Amniotic epithelial cell (primary cell): ENCODE measurements at places on chromosomes 12 and 14.
A peak's percentile ranks its signal among the peaks of the same experiment; 100 is the strongest.

- no peak for DNase-seq
These were observed 20.6 kb upstream of the CLEC2D start for GRCh38 chr12:9648701-9649531.

DNA sequence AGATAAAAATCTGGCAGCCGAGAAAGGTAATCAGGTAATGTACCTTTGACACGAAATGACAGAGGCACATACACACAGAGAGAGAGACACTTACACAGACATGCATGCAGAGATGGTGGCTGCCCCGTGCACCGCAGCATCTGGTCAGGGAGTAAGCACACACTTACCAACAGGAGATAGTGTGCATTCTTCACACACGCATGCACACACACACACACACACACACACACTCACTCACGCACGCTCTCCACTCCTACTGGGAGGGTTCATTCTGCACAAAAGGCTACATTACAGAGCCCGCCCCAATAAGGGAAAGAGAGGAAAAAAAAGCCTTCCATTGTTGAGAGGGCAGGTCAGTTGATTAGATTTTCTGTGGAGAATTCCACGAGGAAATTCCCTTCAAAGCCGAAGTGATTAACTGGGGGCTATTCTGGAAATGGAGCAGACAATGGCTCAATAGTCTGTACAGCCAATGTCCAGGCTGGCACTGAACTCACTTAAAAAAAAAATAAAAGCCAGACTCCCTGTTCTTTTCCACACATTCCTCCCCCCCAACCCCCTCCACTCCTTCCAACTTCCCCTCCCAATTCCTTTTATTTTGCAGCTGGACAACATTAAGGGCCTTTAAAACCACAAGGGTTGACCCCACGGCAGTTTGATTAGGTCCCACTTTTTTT lies 1.4 kb upstream of the SOX5 start:
- DNase-seq: peak; percentile 11

- peak; percentile 21 for DNase-seq
These were observed 1.1 kb downstream of the TPI1 start for GRCh38 chr12:6868211-6869048.

DNA sequence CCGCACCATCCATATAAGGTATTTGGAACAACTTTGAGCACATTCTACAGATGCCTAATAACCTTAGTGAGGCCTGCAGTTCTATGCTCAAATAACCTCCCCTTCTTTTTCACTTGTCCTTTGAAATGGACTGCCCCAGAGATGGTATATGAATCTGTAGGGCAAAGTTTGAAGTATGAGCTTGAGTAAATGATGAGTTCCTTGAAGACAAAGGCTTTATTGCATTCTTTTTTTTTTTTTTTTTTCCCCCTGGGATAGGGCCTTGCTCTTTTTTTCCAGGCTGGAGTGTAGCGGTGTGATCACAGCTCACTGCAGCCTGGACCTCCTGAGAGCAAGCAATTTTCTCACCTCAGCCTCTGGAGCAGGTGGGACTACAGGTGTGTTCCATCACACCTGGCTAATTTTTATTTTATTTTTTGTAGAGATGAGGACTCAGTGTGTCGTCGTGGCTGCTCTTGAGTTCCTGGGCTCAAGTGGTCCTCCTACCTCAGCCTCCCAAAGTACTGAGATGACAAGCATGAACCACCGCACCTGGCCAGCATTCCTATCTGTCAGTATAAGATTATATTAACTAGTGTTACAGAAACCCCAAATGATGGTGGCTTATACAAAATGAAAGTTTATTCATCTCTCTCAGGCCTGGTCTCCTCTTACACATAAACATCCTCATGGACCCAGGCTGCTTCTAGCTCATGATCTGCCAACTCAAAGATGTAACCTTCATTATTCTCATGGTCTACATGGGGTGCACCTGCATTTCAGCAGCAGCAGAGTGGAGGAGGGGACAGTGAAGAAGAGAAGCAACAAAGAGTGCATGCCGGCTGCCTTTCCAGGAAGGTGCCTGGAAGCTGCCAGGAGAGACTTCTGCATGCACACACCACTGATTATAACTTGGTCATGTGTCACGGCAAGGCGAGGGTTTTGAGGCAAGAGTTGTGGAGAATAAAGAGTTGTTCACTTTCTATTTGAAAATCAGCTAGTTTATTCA lies 101.4 kb downstream of the DUSP16 start:
- DNase-seq: no peak

- DNase-seq: peak; percentile 14
These were observed 627 bp downstream of the CPM start for GRCh38 chr12:68932128-68932960.

DNA sequence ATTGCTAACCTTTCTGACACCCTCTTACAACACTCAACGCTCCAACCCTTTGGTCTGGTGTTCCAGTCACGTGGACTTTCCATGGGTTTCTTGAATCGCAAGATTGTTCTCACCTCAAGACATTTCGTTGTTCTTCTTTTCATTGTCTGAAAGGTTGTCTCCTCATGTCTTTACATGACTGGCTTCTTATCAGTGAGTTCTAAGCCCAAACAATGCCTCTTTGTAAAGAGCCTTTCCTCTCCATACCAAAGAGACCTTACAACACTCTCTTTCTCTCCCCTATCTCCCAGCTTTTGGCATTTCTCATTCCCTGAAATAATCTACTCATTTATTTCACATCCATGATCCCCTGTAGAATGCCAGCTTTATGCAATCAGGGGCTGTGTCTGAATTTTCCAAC lies 1144.8 kb downstream of the AACS start:
- no peak for DNase-seq

GRCh38 chr14:22380571-22381407 lies 208.2 kb downstream of the DAD1 start:
- DNase-seq: no peak

DNA sequence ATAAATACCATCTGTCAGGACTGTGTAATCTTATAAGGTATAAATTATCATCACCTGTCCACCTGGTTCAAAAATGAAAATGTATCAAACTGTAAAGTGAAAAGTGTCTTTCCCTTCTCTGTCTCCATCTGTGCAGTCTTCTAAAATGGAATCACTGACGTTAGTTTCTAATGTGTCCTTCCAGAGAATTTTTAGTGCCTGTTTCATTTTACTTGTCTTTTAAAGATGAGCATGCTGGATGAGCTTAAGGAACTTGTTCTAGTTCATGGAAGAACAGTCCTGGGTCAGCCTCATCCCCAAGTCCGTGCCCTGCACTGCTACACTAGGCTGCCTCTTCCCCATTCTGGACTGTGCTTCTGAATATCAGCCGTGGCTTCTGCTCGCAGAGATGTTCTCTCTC lies 5.4 kb upstream of the NT5DC3 start:
- DNase-seq: no peak

GRCh38 chr12:52122540-52122871 lies 43.0 kb downstream of the SMIM41 start:
- DNase-seq: no peak

GRCh38 chr12:115708801-115709200 lies 568.7 kb downstream of the MED13L start:
- DNase-seq: no peak

- DNase-seq: no peak
These were observed 25.1 kb upstream of the ANO2 start for GRCh38 chr12:5969974-5970690.

- peak; percentile 13 for DNase-seq
These were observed 29.8 kb upstream of the RAP1B start for GRCh38 chr12:68580911-68581310.

GRCh38 chr12:56616925-56617324 lies 13.2 kb downstream of the BAZ2A start:
- DNase-seq: no peak

GRCh38 chr12:14959126-14959440 lies 2.3 kb downstream of the ARHGDIB start:
- DNase-seq: no peak

DNA sequence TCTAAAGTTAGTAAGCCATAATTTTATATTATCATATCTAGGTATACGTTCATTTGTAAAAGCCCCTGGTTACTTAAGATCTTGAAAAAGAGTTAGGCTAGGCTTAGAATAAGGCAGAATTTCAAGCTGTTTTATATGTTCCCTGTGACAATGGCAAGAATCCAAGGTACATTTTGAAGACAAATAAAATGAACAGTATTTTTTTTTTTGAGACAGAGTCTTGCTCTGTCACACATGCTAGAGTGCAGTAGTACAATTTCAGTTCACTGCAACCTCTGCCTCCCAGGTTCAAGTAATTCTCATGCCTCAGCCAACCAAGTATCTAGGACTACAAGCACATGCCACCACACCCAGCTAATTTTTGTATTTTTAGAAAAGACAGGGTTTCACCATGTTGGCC lies 139.2 kb downstream of the DUSP6 start:
- no peak for DNase-seq

- no peak for DNase-seq
These were observed 227.0 kb downstream of the ANO2 start for GRCh38 chr12:5718073-5718472.

DNA sequence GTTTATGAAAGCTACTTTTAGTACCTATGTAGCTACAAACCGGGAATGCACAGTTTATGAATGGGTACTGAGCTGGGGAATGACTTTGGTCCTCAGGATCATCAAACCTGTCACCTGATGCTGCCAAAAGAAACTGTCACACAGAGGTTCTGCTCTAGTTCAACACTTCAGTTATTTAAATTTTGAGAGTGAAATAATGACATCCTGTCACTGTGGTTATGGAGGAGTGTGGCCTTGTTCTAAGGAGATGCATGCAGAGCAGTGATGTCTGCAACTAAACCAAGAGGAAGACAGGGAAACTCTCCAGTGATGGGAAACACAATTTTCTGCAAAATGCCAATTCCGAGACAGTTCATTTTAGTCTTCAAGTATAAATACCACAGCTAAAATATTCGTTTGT lies 4.8 kb upstream of the AEBP2 start:
- no peak for DNase-seq

- DNase-seq: no peak
These were observed 216.9 kb upstream of the PELI2 start for GRCh38 chr14:55901291-55901690.

DNA sequence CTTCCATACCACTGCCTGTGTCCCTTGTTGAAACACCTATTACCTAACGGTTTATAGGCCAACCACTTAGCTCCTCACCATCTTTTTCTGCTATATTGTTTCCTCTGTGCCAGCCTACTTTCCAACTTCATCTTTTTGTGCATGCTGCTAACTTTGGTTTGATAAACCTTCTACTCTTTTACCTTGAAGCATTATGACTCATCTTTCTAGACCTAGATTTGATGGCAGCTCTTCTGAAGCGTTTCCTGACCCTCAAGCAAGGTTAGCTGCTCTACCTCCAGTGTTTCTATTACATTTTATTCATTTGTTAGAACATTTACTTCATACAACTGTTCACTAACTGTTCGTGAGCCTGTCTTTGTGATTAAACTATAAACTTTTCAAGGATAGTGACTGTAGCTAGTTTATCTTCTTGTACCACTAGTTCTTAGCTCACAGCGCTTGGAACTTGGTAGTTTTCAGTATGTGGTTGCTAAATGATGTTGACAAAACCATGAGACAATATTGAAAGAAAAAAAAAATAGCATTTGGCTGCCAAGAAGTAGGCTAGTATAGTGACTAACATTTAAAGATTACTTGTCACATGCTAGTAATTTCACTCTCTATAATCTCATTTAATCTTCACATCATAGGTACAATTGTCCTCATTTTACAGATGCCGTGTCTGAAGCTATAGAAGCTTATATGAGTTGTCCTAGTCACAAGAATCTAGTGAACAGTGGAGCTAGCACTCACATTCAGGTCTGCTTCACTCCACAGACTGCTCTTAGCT lies 79.5 kb downstream of the APAF1 start:
- no peak for DNase-seq

- no peak for DNase-seq
These were observed 114.0 kb upstream of the PRB2 start for GRCh38 chr12:11509326-11509725.

- DNase-seq: no peak
These were observed 44.5 kb downstream of the RIMBP2 start for GRCh38 chr12:130671556-130671955.

GRCh38 chr14:106442857-106443256 lies 916.5 kb downstream of the TMEM121 start:
- DNase-seq: no peak

DNA sequence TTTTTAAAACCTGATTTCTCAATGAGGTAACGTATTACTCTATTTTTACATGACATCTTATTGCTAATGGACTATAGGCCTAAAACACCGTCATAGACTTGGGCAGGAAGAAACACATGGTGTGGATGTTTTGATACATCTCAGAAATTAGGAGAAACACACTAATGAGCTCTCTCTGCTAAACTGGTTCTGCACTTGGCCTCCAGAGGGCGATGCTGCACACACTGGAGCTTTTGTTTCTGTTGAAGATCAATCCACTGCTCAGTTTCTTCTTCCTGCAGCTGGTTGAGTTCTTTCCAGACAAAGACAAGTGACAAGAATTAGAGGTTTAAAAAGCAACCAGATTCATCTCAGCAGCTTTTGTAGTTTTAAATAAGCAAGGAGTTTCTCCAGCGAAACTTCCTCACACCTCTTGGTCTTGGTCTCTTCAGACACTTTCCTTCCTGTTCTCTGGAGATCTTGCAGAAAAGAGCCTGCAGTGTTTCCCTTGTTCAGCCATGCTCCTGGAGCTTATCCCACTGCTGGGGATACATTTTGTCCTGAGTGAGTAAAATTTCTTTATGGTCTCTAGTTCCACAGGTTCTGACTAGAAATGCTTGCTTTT lies 178.5 kb upstream of the OR4E1 start:
- peak; percentile 31 for DNase-seq

GRCh38 chr12:68036642-68037041 lies 47.4 kb downstream of the IFNG-AS1 start:
- no peak for DNase-seq

- DNase-seq: no peak
These were observed 24.7 kb upstream of the ATP5MC2 start for GRCh38 chr12:53700567-53700966.

DNA sequence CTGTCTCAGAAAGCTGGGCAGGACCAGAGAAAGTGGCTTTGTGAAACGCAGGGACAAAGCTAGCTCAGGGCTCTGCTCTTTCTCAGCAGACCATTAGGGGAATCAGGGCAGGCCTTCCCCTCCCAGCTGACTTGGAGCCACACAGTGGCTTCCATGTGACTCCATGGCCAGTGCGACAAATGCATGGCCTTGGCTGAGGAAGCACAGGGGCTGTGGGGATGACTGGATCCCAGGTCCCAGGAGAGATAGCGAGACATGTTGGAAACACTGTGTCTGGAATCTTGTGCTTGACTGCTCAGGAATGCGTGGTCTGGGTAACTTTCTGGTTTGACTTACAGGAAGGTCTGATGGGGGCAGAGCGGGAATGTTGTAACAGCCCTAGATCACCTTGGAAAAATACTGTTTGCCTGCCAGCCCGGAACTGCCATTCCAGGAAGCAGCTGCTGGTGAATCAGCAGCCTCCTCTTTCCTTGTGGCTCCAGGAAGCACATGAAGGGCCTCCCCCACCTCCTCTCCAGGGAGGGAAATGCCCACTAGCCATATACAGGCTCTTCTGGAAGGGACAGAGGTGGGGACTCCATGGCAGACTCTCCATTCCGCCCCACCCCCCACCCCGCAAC lies 133.5 kb upstream of the HIF1A start:
- peak; percentile 100 for DNase-seq

DNA sequence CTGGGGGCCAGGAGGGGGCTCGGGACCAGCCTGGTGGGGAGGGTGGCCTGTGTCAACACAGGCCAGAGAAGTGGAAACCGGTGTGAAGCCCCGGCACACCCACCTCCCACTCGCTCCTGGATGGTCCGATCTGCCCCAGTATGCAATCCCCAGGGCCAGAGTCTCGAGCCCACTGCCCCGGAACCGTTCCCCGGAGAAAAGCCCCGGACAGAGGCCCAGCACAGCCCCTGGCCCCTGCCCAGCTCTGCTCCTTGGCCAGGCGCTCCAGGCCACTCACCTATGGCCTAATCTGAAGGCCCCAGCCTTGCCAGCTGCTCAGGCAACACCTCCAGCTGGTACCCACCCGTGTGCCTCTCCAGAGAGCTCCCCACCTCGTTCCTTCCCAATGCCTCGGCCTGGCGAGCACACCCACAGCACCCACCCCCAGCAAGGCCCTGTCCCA lies 17.7 kb downstream of the AKT1 start:
- no peak for DNase-seq
